Stimulated activated CD4-positive, alpha-beta T cell treated with anti-CD3 and anti-CD28 coated beads, Interleukin-1b, Interleukin-23, amount 100 ng/mL, for 1 hour (primary cell): ENCODE measurements at places on chromosomes 2 and 18.

- no peak for DNase-seq
Measured at GRCh38 chr18:36650906-36651305, 177.9 kb downstream of the TPGS2 start.

DNA sequence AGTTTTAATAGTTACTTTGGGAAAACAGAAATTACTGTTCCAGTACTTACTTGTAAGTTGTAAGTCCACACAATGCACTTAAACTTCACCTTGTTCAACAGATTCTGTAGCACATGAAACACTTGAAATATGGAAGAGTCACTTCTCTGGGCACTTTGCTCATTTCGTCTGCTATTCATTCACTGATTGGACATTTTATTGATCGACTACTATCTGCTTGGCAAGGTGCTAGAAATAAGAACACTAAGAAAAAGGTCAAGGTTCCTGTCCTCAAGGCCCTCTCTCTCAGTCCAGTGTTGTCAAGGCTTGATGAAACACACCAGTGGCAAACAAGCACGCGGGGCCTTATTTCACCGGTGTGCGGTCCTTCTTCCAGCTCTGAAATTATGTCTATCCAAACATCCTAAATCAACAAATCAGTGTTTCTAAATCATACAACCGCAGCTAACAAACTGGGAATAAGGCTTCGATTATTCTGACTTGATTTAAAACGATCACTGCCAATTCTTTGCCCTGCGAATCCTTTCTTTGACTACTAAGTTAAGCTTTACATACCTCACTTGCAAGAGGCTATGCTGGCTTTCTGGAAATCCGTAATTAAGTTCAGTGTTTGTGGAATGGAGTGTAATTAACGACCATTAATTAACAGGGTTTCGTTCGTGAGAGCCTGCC, 780 bp upstream of the ITGAV start:
- DNase-seq, result no peak

- no peak for DNase-seq
Measured at GRCh38 chr18:25223211-25223610, 128.8 kb downstream of the ZNF521 start.

DNA sequence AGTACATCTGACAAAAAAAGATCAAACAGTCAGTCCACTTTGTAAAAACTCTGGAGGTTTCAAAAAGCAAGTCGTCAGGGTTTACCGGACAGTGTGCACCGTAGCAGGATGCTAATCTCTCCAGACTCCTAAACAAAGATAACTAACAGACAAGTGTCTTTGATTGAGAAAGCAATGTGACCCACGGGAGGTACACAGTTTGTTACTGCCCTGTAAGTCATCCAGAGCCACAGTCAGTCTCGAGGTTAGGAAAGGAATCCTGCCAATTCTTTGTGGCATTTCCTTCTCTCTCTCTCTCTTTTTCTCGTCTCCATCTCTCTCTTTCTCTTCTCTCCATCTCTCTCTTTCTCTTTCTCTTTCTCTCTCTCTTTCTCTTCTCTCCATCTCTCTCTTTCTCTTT, 42.8 kb downstream of the LRRTM4 start:
- no peak for DNase-seq

GRCh38 chr2:181465676-181466375, 8.6 kb downstream of the ITGA4 start:
- no peak for DNase-seq

GRCh38 chr2:119488245-119489214, 35.8 kb downstream of the SCTR start:
- DNase-seq, result no peak
